Aorta (tissue), 5 donors: ENCODE measurements at places on chromosomes 6 and 20. TPM values are rescaled to one million over a fixed set of nuclear protein-coding genes. Genes with fewer than 3 reads are reported as not detected.
A peak's percentile ranks its signal among the peaks of the same experiment; 100 is the strongest.

- H3K36me3 ChIP-seq: no peaks in the 10 kb centered on the region
- peaks cover 2% of the 10 kb centered on the region for H3K4me1 ChIP-seq
- no peaks in the 10 kb centered on the region for H3K27me3 ChIP-seq
- DNase-seq: no peak
- no peak overlapping the region for H3K4me3 ChIP-seq
These were observed 78.4 kb upstream of the ATXN1 start for GRCh38 chr6:16839631-16840179.

GRCh38 chr20:53929974-53930650 lies 140.3 kb downstream of the BCAS1 start:
- H3K4me1 ChIP-seq: no peaks in the 10 kb centered on the region
- H3K4me3 ChIP-seq: no peak overlapping the region
- no peaks in the 10 kb centered on the region for H3K36me3 ChIP-seq
- no peak overlapping the region for H3K27ac ChIP-seq

Gene TSHZ2
- 95.4 TPM for total RNA-seq

Gene VSTM2L
- 3.1 TPM for total RNA-seq

GRCh38 chr6:38095054-38095453 lies 275.5 kb downstream of the ZFAND3 start:
- H3K4me3 ChIP-seq: no peak overlapping the region
- H3K27ac ChIP-seq: no peak overlapping the region
- peaks cover 3% of the 10 kb centered on the region for H3K4me1 ChIP-seq
- no peaks in the 10 kb centered on the region for H3K27me3 ChIP-seq

Gene KHDC1L
- not detected for total RNA-seq

Gene SCRT2
- not detected for total RNA-seq

GRCh38 chr6:43803055-43803782 lies 33.2 kb downstream of the VEGFA start:
- H3K4me1 ChIP-seq: no peaks in the 10 kb centered on the region
- H3K4me3 ChIP-seq: no peak overlapping the region
- no peaks in the 10 kb centered on the region for H3K36me3 ChIP-seq
- no peak for DNase-seq
- no peaks in the 10 kb centered on the region for H3K27me3 ChIP-seq
- no peak overlapping the region for H3K27ac ChIP-seq

Gene SDHAF4
- 7.9 TPM for total RNA-seq

GRCh38 chr6:124223611-124224345 lies 420.1 kb downstream of the NKAIN2 start:
- no peak overlapping the region for H3K4me3 ChIP-seq
- no peaks in the 10 kb centered on the region for H3K4me1 ChIP-seq
- H3K36me3 ChIP-seq: no peaks in the 10 kb centered on the region
- H3K27me3 ChIP-seq: no peaks in the 10 kb centered on the region

GRCh38 chr20:8721098-8721497 lies 347.8 kb upstream of the PLCB4 start:
- no peaks in the 10 kb centered on the region for H3K4me1 ChIP-seq
- DNase-seq: no peak
- no peaks in the 10 kb centered on the region for H3K36me3 ChIP-seq
- no peak overlapping the region for H3K4me3 ChIP-seq
- H3K27me3 ChIP-seq: no peaks in the 10 kb centered on the region

- H3K4me1 ChIP-seq: no peaks in the 10 kb centered on the region
- no peak overlapping the region for H3K4me3 ChIP-seq
- no peaks in the 10 kb centered on the region for H3K36me3 ChIP-seq
- H3K27me3 ChIP-seq: no peaks in the 10 kb centered on the region
These were observed 177.8 kb downstream of the LY86 start for GRCh38 chr6:6766230-6766905.

DNA sequence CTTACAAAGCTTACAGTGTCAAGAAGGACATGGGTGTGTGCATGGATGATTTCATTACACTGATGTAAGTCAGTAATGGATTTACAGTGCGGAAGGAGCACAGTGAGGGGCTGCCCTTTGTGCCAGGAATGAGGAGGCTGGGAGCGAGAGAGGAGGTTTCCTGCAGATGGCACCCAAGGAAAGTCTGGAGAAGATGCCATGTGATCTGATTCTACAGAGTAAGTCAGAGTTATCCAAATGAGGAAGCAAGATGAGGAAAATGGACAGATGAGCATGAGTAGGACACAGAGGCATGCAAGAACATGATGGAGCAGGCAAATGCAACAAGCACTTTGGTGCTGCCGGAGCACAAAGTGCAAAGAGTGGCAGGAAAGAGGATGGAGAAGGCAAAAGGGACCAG lies 29.7 kb downstream of the MAP7 start:
- no peak for DNase-seq
- no peaks in the 10 kb centered on the region for H3K27me3 ChIP-seq
- H3K4me3 ChIP-seq: no peak overlapping the region
- H3K4me1 ChIP-seq: no peaks in the 10 kb centered on the region
- no peaks in the 10 kb centered on the region for H3K36me3 ChIP-seq

DNA sequence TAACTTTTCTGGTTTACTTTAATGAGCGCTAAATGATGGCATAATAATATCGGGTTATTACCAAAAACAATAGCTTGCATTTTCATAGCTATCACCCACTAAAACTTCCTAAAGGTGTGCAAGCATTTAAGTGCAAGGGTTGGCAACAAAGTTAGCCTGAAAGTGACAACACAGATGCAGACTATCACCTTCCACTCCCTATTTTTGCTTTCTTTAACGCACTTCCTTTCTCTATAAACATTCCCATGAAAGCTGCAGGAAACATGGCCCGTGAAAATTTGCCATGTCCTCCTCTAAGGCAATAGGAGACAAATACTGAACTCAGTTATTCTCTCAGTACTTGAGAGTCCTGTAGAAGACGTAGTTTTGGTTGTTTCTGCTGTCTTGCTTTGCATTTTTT lies 2.7 kb downstream of the MYCT1 start:
- H3K4me3 ChIP-seq: no peak overlapping the region
- H3K36me3 ChIP-seq: no peaks in the 10 kb centered on the region
- H3K27me3 ChIP-seq: no peaks in the 10 kb centered on the region
- no peak for DNase-seq

Gene ZNF334
- total RNA-seq: 3.9 TPM

- no peaks in the 10 kb centered on the region for H3K27me3 ChIP-seq
- no peak overlapping the region for H3K27ac ChIP-seq
- no peak overlapping the region for H3K4me3 ChIP-seq
- no peaks in the 10 kb centered on the region for H3K36me3 ChIP-seq
These were observed 59.4 kb upstream of the FRMD1 start for GRCh38 chr6:168138436-168138835.

DNA sequence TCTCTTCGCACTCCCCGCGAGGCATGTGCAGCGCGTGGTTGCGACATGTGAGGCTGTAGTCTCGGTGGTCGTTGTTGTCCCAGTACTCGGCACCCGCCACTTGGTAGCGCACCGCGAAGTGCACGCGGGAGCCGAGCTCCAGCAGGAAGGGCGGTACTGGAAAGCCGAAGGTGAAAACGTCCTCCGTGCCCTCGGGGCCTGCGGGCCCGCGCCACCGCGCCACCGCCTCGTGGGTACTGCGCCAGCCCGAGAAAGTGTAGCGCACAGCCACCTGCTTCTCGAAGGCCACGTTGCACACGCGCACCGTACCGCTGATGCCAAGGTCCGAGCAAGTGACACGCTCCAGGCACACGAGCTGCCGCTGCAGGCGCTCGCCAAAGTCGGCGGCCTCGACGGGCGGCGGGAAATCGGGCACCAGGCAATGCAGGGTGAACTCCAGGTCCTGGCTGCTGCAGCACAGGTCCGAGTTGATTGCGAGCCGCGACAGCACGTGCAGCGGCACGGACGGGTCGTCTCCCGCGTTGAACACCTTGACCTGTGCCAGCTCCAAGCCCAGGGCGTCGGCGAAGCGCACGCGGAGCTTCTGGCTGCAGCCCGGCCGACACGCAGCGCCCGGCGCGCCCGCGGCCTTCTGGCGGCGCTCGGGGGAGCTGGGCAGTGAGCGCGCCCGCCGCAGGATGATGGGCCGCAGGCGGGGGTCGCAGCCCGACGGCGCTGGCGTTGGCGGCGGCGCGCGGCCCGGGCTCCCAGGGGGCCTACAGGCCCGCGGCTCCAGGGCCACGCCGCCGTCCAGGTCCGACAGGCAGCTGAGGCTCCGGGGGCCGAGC lies 840 bp downstream of the PPP1R3D start:
- H3K4me3 ChIP-seq: peak overlapping the region; percentile 89
- peak; percentile 76 for DNase-seq
- no peaks in the 10 kb centered on the region for H3K27me3 ChIP-seq
- H3K36me3 ChIP-seq: no peaks in the 10 kb centered on the region

- H3K4me1 ChIP-seq: no peaks in the 10 kb centered on the region
- H3K27me3 ChIP-seq: no peaks in the 10 kb centered on the region
- no peak overlapping the region for H3K4me3 ChIP-seq
- DNase-seq: no peak
- H3K27ac ChIP-seq: no peak overlapping the region
- no peaks in the 10 kb centered on the region for H3K36me3 ChIP-seq
These were observed 50.6 kb downstream of the SNX5 start for GRCh38 chr20:17917832-17918618.

GRCh38 chr6:10458287-10458686 lies 43.4 kb upstream of the TFAP2A start:
- DNase-seq: no peak
- H3K4me1 ChIP-seq: no peaks in the 10 kb centered on the region
- H3K27me3 ChIP-seq: no peaks in the 10 kb centered on the region
- H3K36me3 ChIP-seq: no peaks in the 10 kb centered on the region

GRCh38 chr6:8207191-8207868 lies 105.0 kb upstream of the EEF1E1 start:
- H3K4me3 ChIP-seq: no peak overlapping the region
- no peaks in the 10 kb centered on the region for H3K36me3 ChIP-seq
- no peak overlapping the region for H3K27ac ChIP-seq

GRCh38 chr20:13402171-13402760 lies 181.2 kb downstream of the ISM1 start:
- H3K27ac ChIP-seq: no peak overlapping the region
- no peak overlapping the region for H3K4me3 ChIP-seq
- H3K27me3 ChIP-seq: no peaks in the 10 kb centered on the region
- no peaks in the 10 kb centered on the region for H3K36me3 ChIP-seq
- DNase-seq: no peak
- H3K4me1 ChIP-seq: no peaks in the 10 kb centered on the region

DNA sequence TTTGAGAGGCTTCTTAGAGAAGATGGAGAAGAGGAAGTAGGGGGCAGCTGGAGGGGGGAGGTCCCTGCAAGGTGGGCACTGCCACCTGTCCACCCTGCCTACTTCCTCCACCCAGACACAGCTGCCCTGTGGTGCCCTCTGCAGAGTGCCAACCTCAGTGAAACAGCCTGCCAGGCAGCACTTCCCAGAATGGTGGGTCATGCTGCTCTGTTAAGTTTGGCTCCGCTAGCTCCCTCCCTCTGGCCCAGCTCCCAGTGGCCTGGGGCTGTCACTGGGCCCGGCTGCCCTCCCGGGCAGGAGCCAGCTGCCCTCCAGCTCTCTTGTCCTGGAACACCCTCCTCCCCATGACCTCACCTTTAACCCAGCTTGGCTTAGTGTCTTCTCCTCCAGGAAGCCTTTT lies 5.1 kb upstream of the EPB41L1 start:
- H3K4me3 ChIP-seq: no peak overlapping the region
- DNase-seq: peak; percentile 88
- H3K4me1 ChIP-seq: peaks cover 3% of the 10 kb centered on the region
- no peaks in the 10 kb centered on the region for H3K36me3 ChIP-seq

DNA sequence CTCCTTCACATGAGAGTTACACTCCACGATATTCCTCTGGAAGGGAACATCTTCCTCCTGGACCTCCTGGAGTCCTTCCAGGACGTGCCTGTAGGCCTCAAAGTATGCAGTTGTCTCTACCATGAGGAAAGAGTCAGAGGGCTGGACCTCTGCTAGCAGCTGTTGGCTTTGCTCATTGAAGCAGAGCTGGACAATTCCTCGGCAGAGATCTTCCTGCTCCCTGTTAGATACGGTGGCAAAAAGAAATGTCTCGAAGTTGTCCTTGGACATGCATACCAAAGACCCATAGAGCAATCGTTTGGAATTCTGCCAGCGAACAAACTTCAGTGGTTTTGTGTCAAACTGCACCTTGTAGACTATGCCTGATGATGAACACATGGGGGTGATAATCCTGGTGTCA lies 7.7 kb downstream of the ZNFX1 start:
- H3K4me1 ChIP-seq: peaks cover 5% of the 10 kb centered on the region
- no peaks in the 10 kb centered on the region for H3K27me3 ChIP-seq
- H3K36me3 ChIP-seq: peaks cover 12% of the 10 kb centered on the region
- no peak overlapping the region for H3K27ac ChIP-seq
- peak overlapping the region; percentile 9 for H3K4me3 ChIP-seq

DNA sequence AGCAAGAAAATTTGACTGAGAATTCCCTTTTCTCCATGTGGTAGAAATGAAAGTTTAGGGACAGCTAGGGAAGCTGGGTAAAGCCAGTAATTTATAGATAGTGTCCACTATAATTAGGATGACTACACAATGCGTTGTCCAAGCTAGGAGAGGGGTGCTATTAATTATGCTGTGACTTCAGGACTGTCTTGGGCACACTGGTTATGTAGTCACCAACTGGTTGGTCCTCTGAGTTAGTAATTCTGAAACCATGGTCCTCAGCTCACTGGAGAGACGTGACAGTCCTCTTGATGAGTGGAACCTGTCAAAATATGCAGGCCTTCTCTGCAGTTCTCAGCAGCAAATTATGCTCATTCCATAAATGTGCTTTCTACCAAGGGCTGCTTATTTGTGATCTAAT lies 94.6 kb upstream of the ENPP5 start:
- no peak overlapping the region for H3K4me3 ChIP-seq
- no peak overlapping the region for H3K27ac ChIP-seq
- no peaks in the 10 kb centered on the region for H3K27me3 ChIP-seq
- no peaks in the 10 kb centered on the region for H3K36me3 ChIP-seq

DNA sequence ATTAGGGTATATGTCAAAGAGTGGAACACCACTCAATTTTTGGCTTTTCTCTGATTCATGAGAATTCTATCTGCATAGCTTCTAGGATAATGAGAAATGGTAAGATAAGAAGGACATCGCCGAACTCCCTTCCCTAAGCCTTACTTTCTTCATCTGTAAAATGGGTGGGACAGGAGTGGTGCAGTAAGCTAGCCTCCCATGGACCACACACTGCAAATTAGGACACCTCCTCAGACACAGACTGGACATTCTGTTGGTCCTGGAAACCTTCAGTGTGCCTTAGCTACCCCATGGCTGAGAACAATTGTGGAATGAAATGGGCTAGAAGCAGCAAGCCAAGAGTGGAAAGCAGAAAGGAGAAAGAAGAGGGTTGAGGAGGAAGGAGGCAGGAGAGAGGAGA lies 89.6 kb downstream of the BMP7 start:
- H3K4me3 ChIP-seq: no peak overlapping the region
- no peak overlapping the region for H3K27ac ChIP-seq
- no peaks in the 10 kb centered on the region for H3K36me3 ChIP-seq

GRCh38 chr20:3673221-3674070 lies 8.4 kb downstream of the ADAM33 start:
- H3K4me3 ChIP-seq: no peak overlapping the region
- H3K4me1 ChIP-seq: no peaks in the 10 kb centered on the region
- H3K27ac ChIP-seq: no peak overlapping the region
- no peaks in the 10 kb centered on the region for H3K36me3 ChIP-seq
- DNase-seq: no peak
- H3K27me3 ChIP-seq: no peaks in the 10 kb centered on the region

Gene SYCP2L
- 2.0 TPM for total RNA-seq

- no peak for DNase-seq
- no peaks in the 10 kb centered on the region for H3K36me3 ChIP-seq
- H3K27me3 ChIP-seq: no peaks in the 10 kb centered on the region
- no peaks in the 10 kb centered on the region for H3K4me1 ChIP-seq
- no peak overlapping the region for H3K4me3 ChIP-seq
These were observed 57.8 kb downstream of the IL22RA2 start for GRCh38 chr6:137115658-137116057.

Gene BCAS1
- 2.5 TPM for total RNA-seq

Gene CLDN20
- not detected for total RNA-seq
